A172 (cell line): ENCODE measurements at places on chromosomes 4 and X.

GRCh38 chr4:67896421-67897065 is 12.7 kb upstream of the TMPRSS11D start:
- DNase-seq, result no peak

GRCh38 chr4:103773691-103774231 is 54.0 kb upstream of the TACR3 start:
- no peak for DNase-seq

DNA sequence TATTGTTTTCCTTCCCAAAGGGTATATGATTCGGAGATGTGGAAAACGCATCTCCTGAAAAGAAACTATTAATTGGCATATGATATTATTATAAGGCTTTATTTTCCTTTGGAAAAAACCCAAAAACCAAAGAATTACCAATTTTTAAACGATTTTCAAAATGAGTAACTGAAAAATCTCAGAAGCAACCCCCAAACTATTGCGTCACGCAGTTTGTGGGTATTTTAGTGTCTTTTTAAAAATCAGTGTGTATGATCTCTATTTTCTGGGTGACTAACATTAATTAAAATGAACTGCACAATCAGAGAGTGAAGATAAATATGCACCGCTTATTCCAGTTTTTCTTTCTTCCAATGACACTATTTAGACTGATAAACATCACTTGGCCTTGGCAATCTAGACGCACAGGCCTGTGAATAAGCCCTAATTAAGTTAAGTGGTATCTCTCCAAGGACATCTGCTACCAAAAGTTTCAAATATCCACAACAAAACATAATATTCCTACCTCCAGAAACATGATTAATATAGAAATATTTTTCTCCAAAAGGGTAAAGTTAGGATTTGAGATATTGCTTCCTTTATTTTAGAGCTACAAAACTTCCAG is 511.5 kb upstream of the FAM241A start:
- DNase-seq, result no peak

- peak; percentile 29 for DNase-seq
Observed at GRCh38 chrX:46757593-46757992, 1.3 kb downstream of the SLC9A7 start.

DNA sequence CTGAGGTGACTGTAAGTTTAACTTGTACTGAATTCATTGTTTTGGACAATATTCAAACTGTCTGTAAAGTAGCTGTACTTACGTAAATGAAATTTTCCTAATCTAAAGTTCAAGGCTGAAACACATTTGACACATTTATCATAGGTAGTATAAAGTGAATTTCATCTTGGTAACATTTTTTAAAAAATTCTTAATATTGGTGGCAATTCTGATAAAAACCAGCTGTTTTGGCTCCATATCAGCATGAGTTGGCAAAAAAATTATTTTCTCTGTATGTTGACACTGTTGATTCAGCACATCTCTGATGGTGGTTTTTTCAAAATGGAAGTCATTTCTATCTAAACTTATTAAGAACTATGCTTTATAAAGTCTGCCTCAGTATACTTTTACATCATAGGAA is 30.9 kb downstream of the CXorf58 start:
- DNase-seq, result no peak

DNA sequence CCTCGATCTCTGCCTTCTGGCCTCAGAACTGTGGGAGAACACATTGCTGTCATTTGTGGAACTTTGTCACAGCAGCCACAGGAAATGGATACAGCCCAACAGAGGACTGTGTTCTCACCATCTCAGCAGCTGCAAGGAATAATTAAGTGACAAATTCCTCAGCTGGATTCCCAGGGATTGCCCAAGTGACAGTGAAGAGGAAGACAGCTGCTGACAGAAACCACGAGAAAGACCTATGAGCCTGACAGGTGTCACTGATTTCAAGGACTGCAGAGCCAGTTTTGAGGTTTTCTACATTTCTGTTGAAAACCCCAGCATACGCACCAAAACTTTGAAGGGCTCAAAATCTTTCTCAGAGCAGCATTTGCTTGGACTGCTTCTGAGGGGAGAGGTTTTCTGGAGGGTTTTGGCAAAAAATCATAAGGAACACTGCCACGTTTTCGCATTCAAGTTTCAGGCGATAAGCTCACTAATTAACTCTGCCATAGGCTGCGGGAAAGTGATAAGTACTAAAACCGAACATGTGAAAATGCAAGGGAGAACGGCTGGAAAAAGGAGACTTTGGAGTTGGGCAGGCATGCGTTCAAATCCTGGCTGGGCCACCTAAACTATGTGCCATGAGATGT is 88.8 kb downstream of the DRD5 start:
- no peak for DNase-seq

DNA sequence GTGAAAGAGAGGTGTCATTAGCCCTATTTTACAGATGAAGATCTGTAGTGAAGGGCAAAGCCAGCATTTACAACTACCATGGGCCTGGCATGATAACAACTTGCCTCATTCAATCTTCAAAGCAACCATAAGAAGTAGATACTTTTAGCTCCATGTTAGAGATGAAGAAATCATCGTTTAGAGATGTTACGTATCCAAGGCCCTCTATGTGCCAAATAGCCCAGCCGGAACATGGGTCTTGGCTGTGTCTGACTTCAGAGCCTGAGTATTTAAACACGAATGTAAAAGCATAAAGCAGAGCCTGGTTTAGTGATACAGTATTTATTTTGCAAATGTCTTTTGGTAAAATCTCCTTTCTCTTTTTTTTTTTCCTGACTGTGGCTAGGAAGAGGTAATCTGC is 197.1 kb downstream of the RASL11B start:
- DNase-seq, result no peak
